T-helper 1 cell (primary cell): ENCODE measurements at places on chromosomes 12 and 14.

DNA sequence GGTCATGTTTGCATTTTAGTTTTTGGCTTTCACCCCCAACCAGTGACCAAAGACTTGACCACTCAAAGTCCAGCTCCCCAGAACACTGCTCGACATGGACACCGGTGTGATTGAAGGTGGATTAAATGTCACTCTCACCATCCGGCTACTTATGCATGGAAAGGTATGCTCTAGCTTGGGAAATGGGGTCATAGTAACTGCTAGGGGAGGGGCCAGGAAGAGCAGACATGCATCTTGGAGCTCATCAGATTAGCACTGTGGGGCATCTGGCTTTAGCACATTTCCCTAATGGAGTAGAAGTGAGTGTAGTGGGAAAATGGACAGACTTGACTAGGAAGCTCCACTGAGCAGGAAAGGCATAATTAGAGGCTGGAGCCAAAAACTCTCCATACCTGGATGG is 2.8 kb downstream of the PCBP2 start:
- no peak for DNase-seq

GRCh38 chr12:107326237-107326636 is 232.9 kb upstream of the CRY1 start:
- no peak for DNase-seq

- no peak for DNase-seq
Measured at GRCh38 chr12:79983492-79983891, 48.6 kb upstream of the PPP1R12A start.

- no peak for DNase-seq
Measured at GRCh38 chr12:49643961-49644619, 20.7 kb downstream of the PRPF40B start.

DNA sequence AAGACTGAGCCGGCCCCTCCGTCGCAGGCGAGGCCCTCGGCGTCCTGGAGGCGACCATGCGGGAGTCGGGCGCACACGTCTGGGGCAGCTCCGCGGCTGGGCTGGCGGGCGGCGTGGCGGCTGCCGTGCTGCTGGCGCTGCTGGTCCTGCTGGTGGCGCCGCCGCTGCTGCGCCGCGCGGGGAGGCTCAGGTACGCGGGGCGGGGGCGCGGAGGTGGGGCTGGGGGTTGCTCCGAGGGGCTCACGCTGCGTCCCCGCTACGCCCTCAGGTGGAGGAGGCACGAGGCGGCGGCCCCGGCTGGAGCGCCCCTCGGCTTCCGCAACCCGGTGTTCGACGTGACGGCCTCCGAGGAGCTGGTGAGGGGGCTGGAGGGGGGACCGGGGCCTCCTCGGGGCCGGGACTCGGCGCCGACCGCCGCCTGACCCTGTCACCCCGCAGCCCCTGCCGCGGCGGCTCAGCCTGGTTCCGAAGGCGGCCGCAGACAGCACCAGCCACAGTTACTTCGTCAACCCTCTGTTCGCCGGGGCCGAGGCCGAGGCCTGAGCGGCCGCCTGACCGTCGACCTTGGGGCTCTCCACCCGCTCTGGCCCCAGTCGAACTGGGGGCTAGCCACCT is 7.8 kb downstream of the AMN start:
- DNase-seq = no peak

DNA sequence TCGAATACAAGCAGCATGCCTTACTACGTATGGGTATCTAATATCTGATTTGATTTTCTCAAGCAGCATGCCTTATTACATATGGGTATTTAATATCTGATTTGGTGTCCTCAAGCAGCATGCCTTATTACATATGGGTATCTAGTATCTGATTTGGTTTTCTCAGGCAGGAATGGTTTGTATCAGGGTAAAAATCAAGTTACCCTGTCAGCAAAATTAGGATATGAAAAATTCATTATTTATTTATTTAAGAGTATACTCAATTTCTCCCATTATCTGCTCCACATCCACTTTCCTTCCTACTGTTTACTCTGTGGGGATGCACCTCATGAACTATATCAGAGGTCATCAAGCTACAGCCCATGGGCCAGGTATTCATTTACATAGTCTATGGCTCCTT is 21.9 kb downstream of the ZNF891 start:
- no peak for DNase-seq

DNA sequence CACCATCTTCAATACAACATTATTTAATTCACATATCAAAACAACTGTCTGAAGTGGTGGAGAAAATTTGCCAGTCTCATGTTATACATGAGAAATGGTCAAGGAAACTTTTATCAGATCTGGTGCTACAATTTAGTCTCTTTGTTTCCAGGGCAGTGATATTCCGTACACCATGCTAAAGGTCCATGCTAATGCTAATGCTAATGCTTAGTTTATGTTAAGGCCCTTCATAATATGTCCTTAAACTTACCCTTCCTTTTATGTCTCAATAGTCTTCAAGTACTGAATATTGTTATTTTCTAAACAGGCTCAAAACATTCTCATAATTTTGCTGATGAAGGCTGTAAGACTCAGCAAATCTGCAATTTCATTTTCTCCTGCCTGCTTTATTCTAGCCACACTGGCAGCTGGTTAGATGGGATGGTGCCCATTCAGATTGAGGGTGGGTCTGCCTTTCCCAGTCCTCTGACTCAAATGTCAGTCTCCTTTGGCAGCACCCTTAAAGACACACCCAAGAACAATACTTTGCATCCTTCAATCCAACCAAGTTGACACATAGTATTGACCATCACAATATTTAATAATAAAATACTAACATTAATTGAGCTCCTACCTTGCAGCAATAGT is 59.8 kb downstream of the TMEM117 start:
- DNase-seq = no peak

DNA sequence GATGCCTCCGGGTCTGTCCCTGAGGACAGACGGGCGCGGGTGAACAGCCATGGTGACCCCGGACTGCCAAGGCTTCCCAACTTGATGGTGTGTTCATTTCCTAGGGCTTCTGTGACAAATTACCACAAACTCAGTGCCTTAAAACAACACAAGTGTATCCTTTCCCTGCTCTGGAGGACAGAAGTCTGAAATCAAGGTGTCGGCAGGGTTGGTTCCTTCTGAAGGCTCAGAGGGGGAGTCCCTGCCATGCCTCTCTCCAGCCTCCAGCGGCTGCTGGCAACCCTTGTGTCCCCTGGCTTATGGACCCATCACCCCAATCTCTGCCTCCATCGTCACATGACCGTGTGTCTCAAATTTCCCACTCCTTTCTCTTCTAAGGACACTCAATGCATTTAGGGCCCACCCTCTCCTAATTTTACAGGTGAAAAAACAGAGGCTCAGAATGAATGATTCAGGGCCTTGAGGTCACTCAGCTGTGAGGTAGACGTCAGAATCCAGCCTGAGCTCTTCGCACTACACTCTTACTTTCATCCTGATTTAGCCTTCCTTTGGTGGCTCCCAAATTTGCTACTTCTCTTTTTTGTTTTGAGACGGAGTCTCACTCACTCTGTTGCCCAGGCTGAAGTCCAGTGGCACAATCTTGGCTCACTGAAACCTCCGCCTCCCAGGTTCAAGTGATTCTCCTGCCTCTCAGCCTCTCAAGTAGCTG is 45.4 kb downstream of the VCPKMT start:
- no peak for DNase-seq

DNA sequence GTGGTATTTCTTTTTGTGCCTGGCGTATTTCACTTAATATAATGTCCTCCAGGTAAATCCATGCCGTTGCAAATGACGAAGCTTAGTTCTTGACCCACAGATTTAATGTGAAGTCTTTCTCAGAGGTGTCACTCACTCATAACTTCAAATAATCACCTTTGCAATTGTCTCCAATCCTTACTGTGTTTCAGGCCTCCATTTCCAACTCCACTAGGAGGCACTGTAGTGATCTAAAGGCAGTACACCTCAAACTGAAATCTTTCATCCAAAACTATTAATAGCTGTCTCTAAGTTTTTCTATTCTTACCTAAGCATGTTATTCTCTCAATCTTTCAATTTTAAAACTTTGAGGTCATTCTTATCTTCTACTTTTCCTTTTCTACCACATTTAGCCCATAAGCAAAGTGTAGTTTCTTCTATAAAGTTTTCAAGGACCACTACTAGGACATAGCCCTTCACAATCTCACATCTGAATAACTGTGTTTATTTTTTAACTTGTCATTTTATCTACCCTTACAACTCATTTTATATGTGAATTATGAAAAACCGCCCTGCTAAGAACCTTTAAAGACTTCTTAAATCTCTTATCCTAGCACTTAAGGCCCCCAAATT is 25.5 kb upstream of the FBXO34 start:
- DNase-seq = peak; percentile 3

GRCh38 chr12:13044002-13044905 is at the start of gene FAM234B:
FAM234B (plus strand) TSS chr12:13044381; CDS start chr12:13044404, 23 bp downstream.
- peak; percentile 61 for DNase-seq

- DNase-seq = no peak
Measured at GRCh38 chr14:45678163-45678562, 425.2 kb upstream of the MIS18BP1 start.

DNA sequence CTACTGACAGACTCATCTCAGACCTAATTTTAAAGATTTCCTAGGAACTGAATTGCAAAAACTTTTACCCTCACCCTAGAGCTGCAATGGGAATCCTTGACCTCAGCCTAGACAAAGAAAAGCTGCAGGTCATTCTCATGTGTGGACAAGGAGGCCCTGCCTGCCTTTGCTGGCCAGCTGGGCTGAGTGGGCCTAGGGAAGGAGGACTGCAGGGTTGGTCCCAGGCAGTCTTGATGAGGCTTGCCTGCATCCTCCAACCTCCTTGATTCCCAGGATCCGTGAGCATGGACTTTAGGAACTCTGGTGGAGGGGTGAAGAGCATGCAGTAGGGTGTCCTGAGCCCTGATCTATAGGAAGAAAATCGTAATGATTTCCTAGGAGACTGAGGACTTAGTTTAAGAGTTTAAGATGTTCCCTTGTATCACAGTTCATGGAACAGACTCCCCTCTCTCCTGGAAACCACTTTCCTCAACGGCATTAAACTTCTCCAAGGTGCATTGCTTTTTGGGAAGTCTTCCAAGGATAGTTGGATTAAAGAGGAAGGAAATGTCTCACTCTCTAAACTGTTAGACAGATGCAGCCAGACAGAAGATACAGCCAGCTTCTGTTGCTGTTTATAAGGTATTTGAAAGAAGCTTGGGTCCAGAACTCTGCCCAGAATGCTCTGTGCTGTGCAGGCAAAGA is 55.4 kb upstream of the DDX11 start:
- no peak for DNase-seq

- DNase-seq = no peak
Measured at GRCh38 chr14:52011523-52011922, 22.2 kb downstream of the RTRAF start.

GRCh38 chr12:109291521-109292341 is 17.4 kb downstream of the FOXN4 start:
- DNase-seq = no peak

DNA sequence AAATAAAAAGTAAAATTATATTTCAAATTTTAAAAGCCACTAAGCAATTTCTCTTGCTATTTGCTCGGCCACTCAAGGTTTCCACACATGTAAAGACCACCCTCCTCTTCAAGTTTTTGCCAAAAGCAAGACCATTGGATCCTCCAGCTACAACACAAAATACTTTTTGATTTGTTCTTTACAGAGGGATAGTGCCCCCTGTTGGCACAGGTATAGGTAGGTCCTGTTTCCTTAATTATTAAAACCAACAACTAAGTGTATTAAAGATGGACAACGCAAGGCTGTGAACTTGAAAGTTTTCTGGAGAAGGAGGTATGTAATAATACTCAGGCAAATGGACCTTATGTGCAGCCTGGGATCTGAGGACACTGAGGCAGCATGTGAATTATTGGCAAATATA is 23.8 kb downstream of the ATP6V1D start:
- no peak for DNase-seq

DNA sequence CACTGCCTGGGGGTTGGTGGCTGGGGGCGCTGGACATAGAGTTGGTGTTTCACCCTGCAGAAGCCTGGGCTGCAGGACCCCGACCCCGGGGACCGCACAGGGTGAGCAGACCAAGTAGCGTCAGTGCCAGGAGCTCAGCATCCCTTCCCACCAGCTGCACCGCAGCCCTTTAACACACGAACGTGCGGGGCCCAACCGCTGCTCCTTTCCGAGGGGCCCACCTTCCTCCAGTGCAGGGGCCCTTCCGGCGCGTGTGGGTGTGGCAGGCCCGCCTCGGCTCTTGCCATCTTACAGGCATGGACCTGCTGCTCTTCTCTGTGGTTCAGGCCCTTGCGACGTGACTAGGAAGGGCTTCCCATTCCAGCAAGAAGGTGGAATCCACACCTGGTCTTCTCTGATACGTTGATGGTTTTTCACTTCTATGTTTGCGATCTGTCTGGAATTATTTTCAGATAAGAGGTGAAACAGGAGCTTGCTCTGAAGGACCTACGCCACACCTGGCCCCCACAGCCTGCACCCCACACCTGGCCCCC is 47.8 kb downstream of the LRCOL1 start:
- no peak for DNase-seq

- DNase-seq = no peak
Measured at GRCh38 chr12:91009319-91009950, 4.7 kb upstream of the EPYC start.

- DNase-seq = no peak
Measured at GRCh38 chr12:41101806-41102205, 86.3 kb upstream of the PDZRN4 start.

GRCh38 chr14:105023791-105024480 is 3.1 kb upstream of the CDCA4 start:
- DNase-seq = no peak

DNA sequence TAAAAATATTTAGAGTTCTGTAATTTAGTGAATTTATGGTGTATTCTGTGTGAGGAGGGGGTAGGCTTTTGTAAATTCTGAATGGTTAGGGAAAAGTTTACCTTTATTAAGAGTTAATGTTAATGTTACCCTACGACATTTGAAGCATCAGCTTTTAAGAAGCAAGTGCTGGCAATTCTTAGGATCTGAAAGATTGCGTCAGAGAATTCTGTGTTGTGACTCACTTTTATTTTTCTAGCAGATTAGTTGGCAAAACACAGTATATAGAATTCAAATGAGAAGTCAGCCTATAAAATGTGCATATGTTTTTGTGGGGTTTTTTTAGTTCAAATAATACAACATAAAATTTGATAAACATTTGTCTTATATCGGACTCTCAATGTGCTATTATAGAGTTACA is 97.6 kb downstream of the RAD52 start:
- no peak for DNase-seq

- DNase-seq = no peak
Measured at GRCh38 chr14:89041257-89041582, 216.8 kb downstream of the TTC8 start.

DNA sequence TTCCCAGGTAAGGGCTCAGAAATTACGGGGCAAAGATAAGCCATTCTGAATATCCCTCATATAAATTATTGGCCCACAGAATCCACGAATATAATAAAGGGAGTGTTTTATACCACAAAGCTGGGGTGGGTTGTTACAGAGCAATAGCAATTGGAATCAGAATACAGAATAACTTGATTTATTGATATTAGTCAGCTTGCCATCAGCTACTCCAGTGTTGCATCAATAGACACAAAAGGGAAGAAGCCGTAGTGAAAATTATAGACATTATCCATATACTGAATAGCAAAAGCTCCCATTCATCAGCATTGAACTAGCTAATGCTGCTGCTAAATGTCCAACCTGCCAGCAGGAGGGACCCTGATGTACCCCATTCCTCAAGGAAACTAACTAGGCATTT is 18.3 kb downstream of the MDGA2 start:
- DNase-seq = no peak

- no peak for DNase-seq
Measured at GRCh38 chr12:123041042-123041531, 60.6 kb downstream of the ARL6IP4 start.

GRCh38 chr14:23113431-23114119 is 5.5 kb downstream of the CEBPE start:
- no peak for DNase-seq

GRCh38 chr14:89137526-89138163 is 279.4 kb downstream of the FOXN3 start:
- no peak for DNase-seq

GRCh38 chr14:81989211-81989610 is 455.6 kb upstream of the SEL1L start:
- no peak for DNase-seq
